Jurkat, Clone E6-1 (cell line): ENCODE measurements at places on chromosomes 12 and 14.

DNA sequence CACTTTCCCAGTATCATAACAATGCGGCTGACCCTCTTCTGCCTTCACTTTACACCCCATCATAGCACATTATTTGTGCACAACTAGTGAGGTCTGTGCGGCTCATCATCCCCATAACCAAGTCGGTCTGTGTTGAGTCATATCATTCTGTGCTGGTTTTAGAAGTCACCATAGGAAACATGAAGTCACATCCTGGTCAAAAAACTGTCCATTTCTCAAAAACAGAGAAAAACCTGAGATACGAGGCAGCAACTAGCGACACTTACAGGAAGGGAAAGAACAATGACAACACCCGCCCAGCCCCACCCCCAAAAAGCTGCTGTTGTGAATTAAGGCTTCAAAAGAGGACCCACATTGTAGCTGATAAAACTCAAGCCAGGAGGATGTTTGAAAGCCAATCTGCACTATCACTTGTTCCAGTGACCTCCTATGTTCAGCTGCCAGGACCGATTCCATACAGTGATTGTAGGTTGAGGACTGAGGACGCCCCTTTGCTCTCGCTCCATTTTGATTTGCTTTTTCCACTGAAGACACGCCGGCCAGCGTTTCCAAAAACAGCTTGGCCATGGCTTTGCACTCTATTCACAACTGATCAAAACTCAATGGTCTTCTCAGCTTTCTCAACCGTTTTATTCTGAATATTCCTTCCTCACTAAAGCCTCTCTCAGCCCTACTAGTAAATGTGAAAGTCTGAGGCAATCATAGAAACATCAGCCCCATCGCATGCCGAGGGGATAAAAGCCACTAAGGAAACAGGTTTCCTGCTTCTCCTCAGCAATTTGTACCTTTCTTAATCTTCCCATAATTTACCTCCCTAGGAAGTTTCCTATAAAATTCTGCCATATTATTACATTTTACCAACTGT lies 87.5 kb downstream of the DUSP16 start:
- DNase-seq = no peak

DNA sequence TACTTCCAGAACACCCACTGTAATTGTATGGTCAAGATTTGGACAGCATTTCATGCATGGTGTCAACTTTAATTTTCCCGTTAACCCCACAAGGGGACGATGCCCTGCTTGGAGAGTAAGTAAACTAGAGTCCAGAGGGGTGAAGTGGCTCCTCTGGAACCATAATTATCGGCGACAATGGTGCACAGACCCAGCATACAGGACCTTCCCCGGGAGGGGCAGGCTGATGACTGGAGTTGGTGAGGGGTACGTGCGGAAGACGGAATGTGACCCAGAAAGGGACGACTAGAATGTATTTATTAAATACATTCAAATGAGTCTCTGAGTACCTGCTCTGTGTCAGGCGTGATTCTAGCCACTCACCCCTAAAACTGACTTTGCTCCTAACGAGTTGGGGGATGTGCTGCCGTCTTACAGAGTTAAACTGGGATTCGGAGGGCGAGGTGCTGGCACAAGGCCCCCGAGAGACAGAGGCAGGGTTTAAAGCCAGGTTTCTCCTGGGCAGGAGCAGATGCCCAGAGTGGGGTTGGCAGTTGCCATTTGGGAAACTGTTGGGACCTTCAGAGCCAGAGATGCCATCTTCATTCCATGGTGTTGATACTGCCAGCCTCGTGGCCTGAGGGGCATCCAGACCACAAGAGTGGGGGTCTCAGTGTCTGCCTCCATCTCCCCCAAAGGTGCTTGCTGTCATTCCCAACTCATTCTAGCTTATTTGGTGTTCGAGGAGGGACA lies 10.9 kb downstream of the RTL1 start:
- no peak for DNase-seq

DNA sequence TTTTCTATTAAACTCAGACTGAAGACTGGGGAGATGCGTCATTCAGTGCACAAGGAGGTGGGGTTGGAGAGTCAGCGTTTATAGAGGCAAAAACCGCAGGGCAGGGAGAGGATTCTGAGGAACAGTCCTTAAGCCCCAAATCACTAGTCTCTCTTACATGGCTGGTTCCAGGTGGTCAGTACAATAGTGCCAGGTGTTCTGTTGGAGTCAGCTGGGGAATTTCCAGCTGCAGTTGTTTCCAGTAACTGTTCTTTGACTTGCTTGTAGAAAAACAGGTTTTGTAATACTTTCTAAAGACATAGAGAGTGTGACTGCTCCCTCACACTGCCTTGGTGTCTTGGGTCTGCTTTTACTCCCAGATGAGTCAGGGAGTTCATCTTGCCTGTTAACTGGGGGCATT lies 192.2 kb downstream of the TMTC3 start:
- DNase-seq = no peak

DNA sequence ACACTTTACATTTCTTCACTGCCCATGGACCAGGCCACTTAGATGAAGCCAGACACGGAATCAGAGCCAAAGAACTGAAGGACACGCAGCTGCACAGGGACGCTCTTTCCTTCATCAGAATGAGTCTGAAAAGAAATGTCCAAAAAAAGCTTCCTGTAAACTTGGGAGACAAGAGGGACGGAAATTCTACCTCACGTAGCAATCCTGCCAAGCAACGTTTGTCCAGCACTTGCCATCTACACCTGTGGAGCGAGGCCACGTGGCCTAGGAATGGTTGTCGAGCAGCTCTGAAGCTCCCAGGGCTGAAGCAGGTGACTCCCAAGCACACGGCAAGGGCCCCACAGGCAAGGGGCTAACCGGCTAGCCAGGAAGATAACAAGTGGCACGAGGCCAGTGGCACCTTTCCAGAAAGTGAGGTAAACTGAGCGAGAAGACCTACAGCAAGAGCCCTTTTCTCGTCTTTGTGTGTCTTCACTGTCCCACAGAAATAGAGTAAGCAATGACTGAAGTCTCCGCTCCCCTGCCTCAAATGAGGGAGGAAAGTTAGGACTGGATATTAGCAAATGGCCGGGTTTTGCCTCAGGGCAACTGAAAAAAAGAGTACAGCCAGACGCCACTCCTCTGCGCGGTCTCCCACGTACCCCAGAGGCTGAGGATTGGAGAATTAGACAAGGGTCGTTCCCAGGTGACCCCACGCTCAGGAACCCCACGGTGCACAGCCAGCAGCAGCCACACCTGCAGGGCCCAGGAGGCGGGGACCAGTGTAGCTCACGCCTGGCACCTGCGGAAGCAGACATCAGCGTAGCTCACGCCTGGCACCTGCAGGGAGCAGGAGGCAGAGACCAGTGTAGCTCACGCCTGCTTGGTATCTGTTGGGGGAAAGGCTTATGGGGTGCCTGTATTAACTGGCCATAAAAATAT lies 7.7 kb downstream of the ZNF605 start:
- DNase-seq = no peak

DNA sequence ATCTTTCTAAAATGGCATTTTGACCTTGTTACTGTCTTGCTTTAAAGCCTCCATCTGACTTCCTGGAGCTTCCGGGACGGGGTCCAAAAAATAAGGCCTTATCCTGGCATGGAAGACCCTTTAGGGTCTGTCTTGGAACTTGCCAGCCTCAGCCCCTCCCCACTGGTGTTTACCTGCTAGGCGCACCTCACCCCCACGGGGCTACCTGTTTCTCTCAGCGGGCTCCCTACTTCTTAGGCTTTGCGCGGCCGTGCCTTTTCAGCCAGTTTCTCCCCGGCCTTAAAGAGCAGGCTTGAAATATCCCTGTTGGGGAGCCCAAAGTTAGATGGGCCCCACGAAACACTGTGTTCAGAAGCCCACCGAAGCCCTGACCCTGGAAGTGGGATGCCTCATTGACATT lies 5.1 kb downstream of the RTL1 start:
- no peak for DNase-seq

DNA sequence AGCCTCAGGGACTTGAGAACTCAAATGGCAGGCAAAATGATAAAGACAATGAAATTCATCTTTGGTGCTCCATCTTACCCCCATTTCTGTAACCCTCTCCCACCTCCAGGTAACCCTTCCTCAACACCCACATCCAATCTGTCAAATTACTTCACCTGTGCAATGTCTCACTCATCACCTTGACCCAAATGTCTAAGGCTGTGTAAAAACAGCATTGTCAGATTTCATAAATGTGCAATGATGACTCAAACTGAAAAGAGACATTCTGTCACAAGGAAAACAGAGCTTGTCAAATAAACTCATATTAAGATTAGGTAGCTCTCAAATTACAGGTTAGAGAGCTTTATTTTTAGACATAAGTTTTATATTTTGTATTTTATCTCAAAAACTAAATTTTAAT lies 19.9 kb upstream of the COCH start:
- DNase-seq = no peak

GRCh38 chr14:38877744-38878388 lies 225.2 kb downstream of the SEC23A start:
- DNase-seq = no peak

DNA sequence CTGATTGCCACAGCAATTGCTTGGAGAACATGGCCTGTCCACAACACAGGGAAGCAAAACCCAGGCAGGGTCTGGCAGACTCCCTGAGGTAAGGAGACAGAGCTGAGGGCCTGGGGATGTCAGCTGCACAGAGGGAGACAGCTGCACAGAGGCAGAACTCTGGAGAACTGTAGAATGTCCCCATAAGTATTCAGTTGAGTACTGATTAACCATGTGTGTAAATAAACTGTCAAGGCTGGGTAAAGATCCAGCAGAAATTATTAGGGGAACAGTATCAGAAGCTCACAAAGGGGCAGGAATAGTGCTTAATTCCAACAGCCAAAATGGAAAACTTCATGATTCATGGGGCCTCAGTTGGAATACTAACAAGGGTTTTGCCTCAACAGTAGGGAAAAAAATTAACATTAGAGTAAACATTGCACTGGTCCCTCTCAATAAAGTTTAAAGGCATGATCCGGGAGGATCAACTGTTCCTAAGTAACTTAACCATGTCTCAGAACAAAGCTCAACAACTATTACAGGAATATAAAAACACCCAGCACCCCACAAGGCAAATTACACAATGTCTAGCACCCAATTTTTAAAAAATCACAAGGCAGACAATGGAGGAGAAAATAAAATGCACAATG lies 201.3 kb upstream of the RASSF8 start:
- no peak for DNase-seq
